LHCN-M2 (cell line): ENCODE measurements at places on chromosomes 6 and 20. TPM values are rescaled to one million over a fixed set of nuclear protein-coding genes. Genes with fewer than 3 reads are reported as not detected.

DNA sequence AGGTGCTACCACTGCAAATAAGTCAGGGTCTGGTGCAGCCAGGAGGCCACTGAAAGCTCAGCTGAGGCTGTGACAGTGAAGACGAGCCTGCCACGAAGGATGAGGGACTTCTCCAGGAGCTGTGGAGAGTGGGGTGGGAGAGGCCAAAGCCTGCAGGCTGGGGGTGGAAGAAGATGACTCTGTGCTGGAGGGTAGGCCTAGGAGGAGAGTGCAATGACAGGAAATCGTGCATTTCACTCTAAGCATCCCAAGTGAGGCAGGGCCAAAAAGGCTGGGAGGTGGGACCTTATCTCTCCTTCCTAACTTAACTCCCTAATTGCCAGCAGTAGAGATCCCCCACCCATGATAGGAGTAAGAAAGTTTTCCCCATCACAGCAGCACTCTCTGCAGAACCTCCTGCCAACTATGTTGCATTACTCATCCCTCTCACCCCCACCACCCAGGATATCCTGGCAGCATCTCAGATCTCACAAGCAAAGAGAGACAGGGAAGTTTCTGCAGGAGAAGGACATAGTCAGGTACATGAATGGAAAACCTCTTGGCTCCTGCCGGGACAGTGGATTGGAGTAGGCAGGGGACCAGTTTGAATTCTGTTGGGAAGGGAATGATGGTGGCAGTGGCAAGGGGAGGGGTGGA lies 466.2 kb downstream of the CDH26 start:
- DNase-seq = no peak

GRCh38 chr20:43853174-43853803 lies 61.4 kb upstream of the TOX2 start:
- DNase-seq = peak; percentile 56

Gene FRK
- 1.9 and 2.9 TPM in 2 replicates for total RNA-seq

GRCh38 chr6:93940381-93940780 lies 521.0 kb upstream of the EPHA7 start:
- no peak for DNase-seq

GRCh38 chr6:16544006-16544405 lies 217.3 kb downstream of the ATXN1 start:
- DNase-seq = peak; percentile 67

DNA sequence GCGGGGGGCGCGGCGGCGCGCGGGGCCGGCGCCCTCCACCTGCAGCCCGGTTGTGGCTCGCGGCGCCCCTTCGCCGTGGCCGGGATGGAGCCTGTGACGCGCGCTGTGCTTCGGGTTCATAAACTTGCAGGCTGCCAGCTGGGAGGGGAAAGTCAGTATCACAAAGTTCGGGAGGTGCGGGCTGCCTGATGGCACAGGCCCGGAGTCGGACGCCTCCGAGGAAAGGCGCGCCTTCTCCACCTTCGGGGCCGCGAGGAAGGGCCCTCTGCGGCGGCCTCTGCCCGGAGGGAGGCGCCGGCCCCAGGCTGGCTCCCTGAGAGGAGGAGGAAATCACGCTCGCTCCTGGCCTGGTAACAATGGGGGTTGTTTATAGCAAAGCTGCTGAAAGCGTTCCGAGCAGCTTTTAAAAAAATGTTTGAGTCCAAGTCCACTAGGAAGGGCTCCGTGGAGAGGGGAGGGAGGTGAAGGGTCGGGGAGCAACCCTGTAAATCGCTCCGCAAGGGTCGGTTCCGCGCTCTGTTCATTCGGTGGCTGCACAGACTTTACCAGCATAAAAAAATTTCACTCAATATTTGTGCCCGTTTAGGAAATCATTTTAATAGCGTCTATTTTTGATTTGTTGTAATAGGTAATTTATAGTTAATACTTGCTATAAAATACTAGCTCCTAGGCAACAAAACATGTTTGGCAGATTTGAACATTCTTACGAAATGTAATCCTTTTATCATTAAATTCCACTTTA lies 1.0 kb downstream of the AFDN start:
- peak; percentile 30 for DNase-seq

- DNase-seq = no peak
Measured at GRCh38 chr6:31397901-31398525, 5.4 kb upstream of the MICA start.

DNA sequence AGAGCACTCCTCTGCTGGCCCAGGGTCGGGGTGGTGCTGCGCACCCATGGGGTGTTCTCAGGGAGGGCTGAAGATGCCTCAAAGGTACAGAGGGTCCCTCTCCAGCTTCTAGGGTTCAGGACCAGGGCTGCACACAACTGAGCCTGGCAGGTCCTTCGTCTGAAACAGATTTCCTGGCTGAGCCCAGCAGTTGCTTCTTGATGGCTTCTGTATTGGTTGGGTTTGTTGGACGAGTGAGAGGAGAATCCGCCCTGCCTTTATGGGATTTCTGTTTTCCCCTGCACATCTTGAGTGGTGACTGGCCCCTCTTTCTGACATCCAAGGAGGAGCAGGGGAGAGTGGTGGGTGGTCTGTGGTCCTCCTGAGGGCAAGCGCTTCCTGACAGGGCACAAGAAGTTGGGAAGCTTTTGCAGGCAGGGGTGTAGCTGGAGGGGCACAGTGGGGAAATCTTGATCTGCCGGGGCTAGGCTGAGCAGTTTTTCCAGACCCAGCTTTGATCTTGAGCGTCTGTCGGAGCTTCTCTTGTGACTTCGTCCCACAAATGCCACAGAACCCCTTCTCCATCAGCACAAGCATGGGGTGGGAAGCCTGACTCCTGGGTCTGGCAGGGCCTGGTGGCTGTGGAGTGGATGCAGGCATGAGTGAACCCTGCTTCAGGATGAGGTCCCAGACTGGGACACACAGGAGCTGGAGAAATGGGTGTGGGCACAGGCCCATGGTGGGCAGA lies 116.5 kb downstream of the SYNDIG1 start:
- no peak for DNase-seq

DNA sequence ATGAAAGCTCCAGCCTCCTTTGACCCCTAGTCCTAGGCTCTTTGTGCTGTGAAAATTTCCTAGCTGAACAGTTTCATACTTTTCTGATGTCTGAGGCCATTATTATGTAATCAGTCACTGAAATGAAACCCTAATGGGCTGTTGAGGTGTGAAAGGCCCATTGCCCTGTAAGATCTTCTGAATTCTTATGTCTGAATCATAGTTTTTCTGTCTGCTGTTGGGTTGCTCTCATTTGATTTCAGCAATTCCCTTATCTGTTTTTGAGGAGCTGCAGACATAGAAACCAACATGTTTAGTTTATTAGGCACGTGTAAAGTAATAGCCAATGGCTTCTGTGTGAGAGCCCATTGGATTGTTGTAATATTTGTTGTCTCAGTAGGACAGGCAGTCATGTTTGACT lies 118.1 kb downstream of the EYA4 start:
- DNase-seq = no peak

Gene SLC32A1
- not detected in 2 replicates for total RNA-seq

- DNase-seq = no peak
Measured at GRCh38 chr20:62918147-62918546, 8.2 kb downstream of the DIDO1 start.

GRCh38 chr6:147142684-147143245 lies 61.5 kb upstream of the STXBP5 start:
- DNase-seq = peak; percentile 67

Gene TFAP2D
- not detected in 2 replicates for total RNA-seq

GRCh38 chr20:23637282-23638221 lies at the start of gene CST3:
TSS of gene CST3 (minus strand) at chr20:23637955. CDS start at chr20:23637862, 93 bp downstream.
- peak; percentile 83 for DNase-seq

DNA sequence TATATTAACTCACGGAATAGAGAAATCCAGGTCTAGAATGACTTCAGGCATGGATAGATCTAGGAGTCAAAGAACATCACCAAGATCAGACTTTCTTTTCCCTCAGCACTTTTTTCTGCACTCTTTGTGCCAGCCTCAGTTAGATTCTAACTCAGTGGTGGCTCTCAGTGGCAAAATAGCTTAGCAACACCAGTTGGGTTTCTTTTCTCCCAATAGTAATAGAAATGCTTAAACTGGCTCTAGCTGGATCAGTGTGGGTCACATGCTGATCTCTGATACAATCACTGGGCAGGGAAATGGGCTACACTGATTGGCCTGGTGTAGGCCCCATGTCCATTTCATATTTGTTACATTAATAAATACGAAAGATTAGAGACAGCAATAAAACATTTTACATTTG lies 44.2 kb upstream of the ARFGEF2 start:
- DNase-seq = no peak

Gene RTEL1
- 21.9 and 31.2 TPM in 2 replicates for total RNA-seq

GRCh38 chr20:11344939-11345338 lies 572.8 kb upstream of the BTBD3 start:
- no peak for DNase-seq

GRCh38 chr6:163352011-163352685 lies 62.4 kb upstream of the QKI start:
- no peak for DNase-seq

DNA sequence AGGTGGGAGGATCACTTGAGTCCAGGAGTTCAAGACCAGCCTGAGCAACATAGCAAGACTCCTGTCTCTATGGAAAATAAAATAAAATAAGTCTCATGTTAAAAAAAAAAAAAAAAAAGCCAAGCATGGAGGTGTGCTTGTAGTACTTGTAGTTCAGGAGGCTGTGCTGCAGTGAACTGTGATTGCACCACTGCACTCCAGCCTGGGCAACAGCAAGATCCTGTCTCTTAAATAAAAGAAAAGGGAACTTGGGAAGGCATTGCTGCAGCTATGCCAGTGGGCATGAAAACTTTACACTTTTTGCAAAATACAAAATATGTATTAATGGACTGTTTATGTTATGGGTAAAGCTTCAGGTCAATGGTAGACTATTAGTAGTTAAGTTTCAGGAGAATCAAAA lies 37.5 kb upstream of the REV3L start:
- no peak for DNase-seq

Gene CAP2
- total RNA-seq = 35.6 and 45.1 TPM in 2 replicates

GRCh38 chr6:105941621-105942412 lies 144.3 kb upstream of the PRDM1 start:
- peak; percentile 42 for DNase-seq

Gene KIF25
- not detected in 2 replicates for total RNA-seq

Gene LY6G6D
- total RNA-seq = not detected in 2 replicates

DNA sequence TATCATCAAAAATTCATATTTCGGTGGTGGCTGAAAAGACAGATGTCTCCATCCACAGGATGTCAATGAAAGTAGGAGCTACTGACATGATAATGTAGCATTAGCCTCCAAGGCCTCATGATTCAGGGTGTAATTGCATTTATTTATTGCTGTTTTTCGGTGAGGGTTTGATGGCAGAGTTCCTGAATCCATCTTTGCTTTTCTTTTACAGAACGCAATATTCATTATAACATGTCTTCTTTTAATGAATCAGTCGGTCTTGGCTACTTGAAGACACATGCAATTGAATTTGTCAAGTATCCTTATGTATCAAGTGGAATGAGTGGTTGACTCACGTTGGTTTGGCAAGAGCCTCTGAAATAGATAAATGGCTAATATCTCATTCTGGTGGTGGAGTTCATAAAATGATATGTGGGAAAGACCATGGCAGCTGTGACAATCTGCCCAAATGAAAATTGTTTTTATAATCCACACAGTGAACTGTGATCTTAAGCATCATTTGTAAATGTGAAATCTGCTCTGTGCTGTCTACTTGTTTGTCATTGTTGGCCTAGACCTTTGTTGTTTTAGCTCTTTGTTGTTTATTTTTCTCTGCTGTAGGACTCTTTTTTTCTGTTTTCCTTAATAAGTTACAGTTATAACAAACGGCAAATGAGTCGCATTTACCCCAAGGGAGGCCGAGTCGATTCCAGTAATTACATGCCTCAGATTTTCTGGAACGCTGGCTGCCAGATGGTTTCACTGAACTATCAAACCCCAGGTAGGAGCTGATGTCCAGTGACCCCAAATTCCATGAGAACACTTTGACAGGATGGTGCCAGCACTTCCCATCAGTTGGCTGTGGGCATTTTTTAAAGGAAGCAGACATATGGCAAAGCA lies 105.7 kb upstream of the LAMP5 start:
- DNase-seq = peak; percentile 92

DNA sequence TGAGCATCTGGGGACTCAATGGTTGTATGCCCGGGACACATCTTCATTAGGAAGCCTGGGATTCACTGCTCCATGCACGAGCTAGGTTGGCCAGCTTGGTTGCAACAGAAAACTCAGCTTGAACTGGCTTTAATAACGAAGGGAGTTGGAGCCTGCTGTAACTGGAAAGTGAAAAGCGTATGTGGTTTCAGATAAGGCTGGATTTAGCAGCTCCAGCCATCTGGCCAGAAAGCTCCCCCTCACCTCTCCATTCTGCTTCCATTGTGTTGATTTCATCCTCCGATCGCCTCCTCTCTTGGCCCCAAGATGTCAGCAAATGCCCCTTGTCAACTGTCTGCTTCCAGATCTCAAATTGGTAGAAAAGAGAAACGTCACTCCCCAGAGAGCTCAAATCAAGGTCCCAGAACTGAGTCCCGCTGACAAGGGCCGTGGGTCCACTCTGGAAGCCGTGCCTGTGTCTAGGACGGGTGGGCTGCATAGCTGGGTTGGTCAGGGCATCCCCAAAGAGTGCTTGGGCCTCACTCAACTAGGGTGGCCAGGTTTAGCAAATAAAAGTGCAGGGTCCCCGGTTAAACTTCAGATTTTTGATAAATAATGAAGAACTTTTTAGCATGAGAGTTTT lies 117.0 kb upstream of the PMEPA1 start:
- DNase-seq = no peak

- DNase-seq = no peak
Measured at GRCh38 chr20:24702501-24703283, 233.3 kb downstream of the SYNDIG1 start.

Gene RHAG
- not detected in 2 replicates for total RNA-seq

Gene NFATC2
- 0.06 TPM in 2 replicates for total RNA-seq

Gene NPBWR2
- total RNA-seq = not detected in 2 replicates

DNA sequence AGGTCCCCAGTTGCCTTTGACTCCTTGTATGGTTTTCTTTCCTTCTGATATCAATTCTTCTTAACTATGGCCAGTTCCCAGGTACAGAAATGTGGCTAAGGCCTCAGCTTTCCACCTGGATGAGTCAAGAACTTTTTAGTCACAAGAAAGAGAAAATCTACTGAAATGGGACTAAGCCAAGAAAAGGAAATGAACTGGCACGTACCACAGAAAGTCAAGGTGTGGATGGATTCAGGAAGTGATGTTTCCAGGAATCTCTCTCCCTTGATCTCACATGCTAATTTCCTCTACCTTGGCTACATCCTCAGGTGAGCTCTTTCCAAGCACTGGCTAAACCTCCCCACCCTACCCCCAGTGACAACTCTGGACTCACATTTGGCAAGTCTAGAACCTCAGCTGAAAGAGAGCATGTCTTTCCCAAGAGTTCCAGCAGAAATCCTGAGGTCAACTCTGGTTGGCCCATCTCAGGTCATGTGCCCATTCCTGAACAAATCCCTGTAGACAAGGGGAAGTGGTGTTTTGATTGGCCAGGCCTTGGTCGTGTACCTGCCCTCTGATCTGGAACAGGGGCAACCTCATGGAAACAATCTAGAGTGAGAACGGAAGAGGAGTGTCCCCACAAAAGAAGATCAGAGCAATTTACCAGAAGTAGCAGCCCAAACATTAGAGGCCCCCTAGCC lies 205.3 kb downstream of the NFATC2 start:
- DNase-seq = no peak

Gene RIMS1
- 1.9 and 2.2 TPM in 2 replicates for total RNA-seq

Gene IMPG1
- not detected in 2 replicates for total RNA-seq

Gene MAD2L1BP
- 28.3 and 34.4 TPM in 2 replicates for total RNA-seq

GRCh38 chr20:63577317-63577894 lies 3.4 kb upstream of the HELZ2 start:
- no peak for DNase-seq

- DNase-seq = peak; percentile 50
Measured at GRCh38 chr6:79377047-79377446, 142.6 kb upstream of the HMGN3 start.

GRCh38 chr20:34999782-35000181 lies 44.1 kb downstream of the MYH7B start:
- DNase-seq = no peak
